ENCODE measurements at places on chromosomes 5 and 9. TPM values are rescaled to one million over a fixed set of nuclear protein-coding genes. Genes with fewer than 3 reads are reported as not detected.

NEURL1B gene
- total RNA-seq, result 65.7 TPM

OBP2B gene
- total RNA-seq, result not detected

CDC20B gene
- not detected for total RNA-seq

HK3 gene
- total RNA-seq, result 12.8 TPM

SPINK4 gene
- 85.2 TPM for total RNA-seq

NTNG2 gene
- 0.43 TPM for total RNA-seq

PRELID1 gene
- total RNA-seq, result 149 TPM

FOXD4L6 gene
- not detected for total RNA-seq

Measured in mucosa of descending colon (tissue), 3 donors.